Activated naive CD4-positive, alpha-beta T cell (primary cell): ENCODE measurements at places on chromosomes 16 and 17.

GRCh38 chr17:8365143-8365542 lies 11.4 kb downstream of the KRABD2 start:
- no peak for DNase-seq

DNA sequence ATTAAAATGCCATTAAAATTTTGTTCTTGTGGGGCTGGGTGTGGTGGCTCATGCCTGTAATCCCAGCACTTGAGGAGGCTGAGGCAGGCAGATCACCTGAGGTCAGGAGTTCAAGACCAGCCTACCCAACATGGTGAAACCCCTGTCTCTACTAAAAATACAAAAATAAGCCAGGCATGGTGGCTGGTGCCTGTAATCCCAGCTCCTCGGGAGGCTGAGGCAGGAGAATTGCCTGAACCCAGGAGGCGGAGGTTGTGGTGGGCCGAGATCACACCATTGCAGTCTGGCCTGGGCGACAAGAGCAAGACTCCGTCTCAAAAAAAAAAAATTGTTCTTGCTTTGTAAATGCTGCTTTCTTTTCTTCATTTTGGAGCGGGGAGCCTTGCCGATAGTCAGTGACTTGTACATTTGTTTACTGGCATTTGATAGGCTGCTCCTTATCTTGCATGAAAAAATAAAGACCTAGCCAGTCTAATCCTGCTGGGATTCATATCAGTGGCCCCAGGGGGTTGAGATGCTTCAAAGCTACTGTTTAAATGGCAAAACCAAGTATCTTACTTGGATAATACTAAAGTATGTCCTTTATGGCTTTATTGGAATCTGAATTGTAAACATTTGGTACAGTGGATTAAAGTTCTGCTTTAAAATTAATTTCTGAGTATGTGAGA lies 3.3 kb upstream of the CLTC start:
- no peak for DNase-seq

- no peak for DNase-seq
These were observed 31.7 kb upstream of the TAOK1 start for GRCh38 chr17:29358416-29358815.

DNA sequence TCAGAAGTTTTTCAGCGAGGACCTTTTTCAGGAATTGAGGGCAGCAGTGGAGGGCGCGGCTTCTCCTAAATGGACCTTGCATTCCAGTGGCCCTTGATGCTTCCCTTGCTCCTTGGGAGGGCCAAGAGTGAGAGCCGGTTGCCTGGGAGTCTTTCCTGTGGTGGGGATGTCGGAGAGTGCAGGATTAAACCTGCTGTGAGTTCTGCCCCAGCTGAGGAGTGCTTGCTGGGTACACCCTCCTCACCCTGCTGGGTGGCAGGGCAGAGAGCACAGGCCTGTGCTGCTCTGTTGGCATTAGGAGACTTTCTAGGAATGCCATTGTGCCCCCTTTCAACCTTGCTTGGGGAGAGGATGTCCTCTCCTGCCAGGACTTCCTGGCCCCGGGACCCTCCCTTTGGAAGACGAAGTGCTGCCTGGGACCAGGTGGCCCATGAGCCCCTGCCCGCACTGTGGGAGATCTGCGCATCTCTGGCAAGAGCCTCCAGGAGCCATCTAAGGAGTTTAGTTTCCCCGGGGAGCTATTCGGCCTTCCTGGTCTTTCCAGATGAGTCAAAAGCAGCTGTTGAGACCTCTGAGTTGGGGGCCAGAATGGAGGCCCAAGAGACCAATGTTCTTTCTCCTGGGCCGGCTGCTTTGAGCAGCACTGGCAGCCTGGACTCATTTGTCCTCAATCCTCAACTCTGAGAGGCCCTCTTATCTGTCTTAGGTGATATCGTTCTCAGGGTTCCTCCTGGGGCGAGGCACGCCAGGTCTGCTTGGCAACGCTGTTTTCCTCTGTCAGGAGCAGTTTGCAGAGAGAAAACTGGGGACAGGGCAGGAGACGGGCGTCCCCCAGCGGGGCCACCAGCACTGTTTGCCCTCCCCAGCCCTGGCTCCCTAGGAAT lies 5.6 kb downstream of the LLGL2 start:
- DNase-seq: no peak

- no peak for DNase-seq
These were observed 40.9 kb downstream of the PIK3R5 start for GRCh38 chr17:8924595-8924994.

- DNase-seq: no peak
These were observed 7.1 kb upstream of the FTSJ3 start for GRCh38 chr17:63834431-63835166.

DNA sequence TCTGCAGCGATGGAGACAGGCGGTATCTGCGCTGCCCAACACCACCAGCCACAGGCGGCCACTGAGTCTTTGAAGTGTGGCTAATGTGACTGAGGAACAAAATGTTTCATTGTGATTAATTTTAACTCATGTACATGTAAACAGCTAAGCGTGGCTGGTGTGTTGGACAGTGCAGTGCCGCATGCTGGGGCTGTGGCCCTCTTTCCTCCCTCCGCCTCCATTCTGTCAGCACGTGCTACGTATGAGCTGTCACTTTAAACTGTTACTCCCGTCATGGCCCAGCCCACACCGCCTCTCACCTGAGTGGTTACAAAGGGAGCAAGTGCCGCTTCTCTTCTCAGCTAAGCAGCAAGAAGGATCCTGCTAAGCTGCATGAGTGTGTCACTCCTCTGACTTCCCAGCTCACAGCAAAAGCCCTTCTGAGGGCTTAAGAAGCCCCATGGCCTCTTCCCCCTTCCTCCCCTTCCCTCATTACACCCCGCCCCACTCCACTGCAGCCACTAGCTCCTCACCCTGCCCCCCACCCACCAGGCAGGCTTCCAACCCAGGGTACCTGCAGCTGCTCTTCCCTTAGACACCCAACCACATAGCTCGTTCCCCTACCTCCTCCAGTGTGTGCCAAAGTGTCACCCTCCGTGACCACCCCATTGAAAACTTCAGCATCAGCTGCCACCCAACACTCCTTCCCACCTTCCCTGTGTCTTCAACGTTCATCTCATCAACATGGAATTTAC lies 15.0 kb downstream of the HASPIN start:
- peak; percentile 21 for DNase-seq

DNA sequence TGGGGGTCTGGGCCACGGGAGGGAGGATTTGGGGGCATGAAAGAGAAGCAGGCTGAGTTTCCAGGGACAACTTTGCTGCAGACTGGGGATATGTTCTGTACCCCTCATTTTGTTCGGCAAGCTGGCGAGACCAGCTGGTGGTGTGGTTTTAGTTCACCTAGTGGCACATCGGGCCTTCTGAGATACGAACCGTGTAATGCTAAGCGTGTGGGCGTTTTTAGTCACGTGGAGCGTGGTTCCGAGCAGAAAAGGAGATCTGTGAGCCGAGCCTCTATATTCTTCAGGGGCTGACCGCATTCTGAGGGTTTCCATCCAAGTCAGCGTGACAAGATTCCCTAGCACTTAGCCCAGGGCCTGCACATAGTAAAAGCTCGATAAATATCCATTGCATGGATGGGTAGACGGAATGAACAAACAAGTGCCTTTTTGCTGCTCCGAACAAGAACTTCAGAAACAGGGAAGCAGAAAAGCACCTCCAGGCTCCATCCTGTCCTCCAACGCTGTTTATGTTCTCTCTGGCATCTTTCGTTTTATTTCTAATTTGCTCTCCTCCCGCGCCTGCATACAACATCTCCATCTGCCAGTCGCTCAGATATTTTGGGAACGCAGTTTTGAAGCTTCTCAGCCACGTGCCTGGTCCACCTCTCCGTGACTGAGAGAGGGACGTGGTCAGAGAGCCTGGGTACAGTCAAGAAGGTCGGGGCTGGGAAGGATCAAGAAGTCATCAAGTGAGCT lies 5.8 kb downstream of the SYT17 start:
- DNase-seq: no peak

DNA sequence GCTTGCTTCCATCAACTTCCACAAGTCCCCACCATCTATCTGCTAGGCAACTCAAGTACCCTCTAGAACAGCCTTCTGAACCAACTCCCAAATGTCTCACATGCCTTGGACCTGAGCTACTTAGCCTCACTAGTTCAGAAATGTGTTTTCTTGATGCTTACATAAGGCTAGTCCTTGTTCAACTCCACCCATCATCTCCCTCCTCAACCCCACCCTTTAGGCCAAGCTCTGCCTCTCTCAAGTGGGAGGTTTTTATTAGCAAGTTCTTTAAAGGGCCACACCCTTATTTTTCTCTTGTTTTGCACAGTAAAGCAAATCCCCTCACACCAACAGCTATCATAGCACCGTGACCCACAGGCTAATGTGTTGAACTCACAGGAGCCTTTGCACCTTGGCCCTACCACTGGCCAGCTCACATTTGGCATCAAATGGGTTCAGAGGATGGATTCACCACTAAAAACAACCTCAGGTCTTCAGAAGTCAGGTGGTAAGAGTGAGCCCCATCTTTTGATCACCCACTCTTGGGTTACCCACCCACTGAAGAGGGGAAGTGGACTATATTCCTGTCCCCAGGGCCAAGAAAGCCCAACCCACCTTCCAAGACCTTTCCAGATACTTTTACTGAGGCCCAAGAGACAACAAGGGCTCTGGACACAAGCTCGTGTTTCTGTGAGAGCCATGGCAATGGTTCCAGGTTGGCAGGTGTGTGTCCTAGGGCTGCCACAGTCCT lies 12.2 kb downstream of the PIK3R5 start:
- no peak for DNase-seq

GRCh38 chr17:33964344-33964979 lies 290.6 kb upstream of the CCL2 start:
- DNase-seq: no peak

DNA sequence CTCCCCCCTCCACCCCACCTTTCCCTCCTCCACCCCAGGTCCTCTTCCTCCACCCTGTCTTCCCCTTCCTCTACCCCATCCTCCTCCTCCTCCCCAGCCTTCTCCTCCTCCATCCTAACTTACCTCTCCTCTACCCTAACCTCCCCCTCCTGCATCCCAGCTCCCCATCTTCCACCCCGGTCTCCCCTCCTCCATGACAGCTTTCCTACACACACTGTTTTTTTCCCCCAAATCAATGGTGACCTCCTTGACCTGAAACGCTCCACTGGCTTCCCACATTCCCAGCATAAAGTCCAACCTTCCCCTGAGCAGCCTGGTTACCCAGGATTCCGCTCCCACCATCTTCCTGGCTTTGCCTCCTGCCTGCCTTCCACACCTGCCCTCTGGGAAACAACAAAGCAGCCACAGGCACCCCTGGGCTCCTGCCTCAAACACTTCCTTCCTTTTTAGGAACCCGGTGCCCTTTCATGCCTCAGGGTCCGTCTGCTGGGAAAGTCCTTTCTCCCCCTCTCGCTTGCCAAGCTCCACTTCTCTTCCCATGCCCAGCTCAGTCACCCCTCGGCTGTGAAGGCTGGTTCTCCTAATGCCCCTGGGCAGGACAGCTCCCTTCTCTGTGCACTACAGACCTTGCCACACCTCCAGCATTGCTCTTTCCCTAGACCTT lies 2.1 kb downstream of the RGS9 start:
- DNase-seq: no peak

DNA sequence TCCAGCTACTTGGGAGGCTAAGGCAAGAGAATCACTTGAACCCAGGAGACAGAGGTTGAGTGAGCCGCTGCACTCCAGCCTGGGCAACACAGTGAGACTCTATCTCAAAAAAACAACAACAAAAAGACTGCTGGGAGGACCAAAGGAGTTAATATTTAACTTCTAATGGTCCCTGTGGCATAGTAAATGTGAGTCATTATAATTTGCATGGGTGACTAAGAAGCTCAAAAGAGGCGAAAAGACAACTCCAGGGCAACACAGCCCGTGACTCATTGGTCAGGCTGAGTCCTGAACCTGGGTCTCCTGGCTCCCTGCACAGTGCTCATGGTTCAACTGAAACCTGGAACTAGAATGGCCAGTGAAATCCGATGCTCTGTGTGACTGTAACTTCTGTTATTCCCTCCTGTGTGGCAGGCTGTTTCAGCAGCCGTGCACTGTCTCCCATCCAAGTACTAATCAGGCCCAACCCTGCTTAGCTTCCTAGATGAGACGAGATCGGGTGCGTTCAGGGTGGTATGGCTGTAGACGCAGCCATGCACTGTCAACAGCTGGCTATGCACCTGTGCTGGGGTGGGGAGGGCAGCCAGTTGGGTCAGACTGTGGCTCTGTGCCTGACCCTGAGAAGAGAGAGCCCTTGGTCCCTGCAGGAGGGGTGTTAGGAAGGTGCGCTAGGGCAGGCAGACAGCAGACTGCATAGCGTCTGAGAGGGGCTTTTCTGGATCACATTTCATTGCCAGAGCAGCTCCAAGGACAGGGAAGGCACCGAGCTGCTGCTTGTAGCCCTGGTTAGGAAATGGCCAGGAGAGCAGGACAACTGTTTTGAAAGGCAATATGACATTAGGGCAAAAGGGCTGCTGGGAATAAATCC lies 14.5 kb upstream of the GPRC5C start:
- no peak for DNase-seq

DNA sequence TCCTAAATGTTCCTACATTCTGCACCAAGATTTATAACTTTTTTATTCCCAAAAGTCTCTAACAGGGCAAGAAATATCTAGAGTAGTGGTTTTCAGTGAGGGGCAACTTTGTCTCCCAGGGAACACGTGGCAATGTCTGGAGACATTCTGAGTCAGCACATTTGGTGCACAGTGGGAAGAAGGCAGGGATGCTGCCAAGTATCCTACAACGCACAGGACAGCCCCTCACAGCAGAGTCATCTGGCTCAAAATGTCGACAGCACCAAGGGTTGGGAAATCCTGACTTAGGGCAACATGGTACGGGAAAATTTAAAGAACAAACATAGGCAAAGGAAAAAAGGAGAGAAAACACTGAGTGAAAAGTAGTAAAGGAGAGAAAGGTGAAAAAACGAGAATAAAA lies 61.8 kb downstream of the SMG6 start:
- no peak for DNase-seq

DNA sequence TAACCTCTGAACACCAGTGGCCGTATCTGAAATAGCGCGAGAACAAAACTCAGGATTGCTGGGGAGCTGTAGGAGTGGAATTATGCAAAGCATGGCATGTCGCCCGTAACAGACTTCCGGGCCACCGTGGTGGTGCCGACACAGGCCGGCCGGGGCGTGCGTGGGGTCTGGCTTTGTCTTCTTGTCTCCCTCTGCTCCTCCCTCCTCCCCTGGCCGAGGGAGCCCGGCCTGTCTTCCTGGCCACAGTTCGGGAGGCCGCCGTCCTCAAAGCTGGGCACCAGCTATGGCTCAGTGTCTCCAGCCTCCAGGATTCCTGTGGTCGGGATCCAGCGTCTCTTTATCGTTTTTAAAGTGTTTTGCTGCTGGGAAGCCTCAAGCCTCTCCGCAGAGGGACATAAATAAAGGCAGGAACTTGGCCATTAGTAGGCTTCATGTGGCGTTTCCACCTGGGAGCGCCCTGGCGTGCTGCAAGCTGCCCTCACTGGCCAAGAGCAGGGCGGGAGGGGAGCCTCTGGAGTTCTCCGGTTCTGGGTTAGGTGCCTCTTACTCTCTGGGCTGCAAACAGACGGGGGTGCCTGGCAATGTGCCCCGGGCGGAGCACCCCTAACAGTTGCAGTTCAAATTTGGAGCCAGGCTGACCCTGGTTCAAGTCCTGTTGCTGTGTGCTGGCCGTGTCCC lies 22.0 kb upstream of the NPTX1 start:
- DNase-seq: no peak

- DNase-seq: no peak
These were observed 662.0 kb downstream of the WWOX start for GRCh38 chr16:78761427-78761826.
